ENCODE measurements at places on chromosomes 4 and X. TPM values are rescaled to one million over a fixed set of nuclear protein-coding genes. Genes with fewer than 3 reads are reported as not detected.

PRKX gene
- 2.2 TPM for total RNA-seq

TMPRSS11A gene
- total RNA-seq = not detected

SPANXD gene
- total RNA-seq = not detected

RNF212 gene
- not detected for total RNA-seq

NAT8L gene
- 1.4 TPM for total RNA-seq

DGAT2L6 gene
- not detected for total RNA-seq

MTMR8 gene
- 0.66 TPM for total RNA-seq

SLC38A5 gene
- 0.64 TPM for total RNA-seq

DMRTC1 gene
- not detected for total RNA-seq

EFNB1 gene
- total RNA-seq = 25.0 TPM

COL25A1 gene
- 0.68 TPM for total RNA-seq

Data from heart right ventricle (tissue), 16 donors.